ENCODE measurements at places on chromosomes 11 and 22.

GRCh38 chr11:1557904-1558774 lies 13.9 kb downstream of the DUSP8 start:
- DNase-seq = no peak

GRCh38 chr11:70467201-70468085 lies 69.1 kb downstream of the CTTN start:
- peak; percentile 80 for DNase-seq

DNA sequence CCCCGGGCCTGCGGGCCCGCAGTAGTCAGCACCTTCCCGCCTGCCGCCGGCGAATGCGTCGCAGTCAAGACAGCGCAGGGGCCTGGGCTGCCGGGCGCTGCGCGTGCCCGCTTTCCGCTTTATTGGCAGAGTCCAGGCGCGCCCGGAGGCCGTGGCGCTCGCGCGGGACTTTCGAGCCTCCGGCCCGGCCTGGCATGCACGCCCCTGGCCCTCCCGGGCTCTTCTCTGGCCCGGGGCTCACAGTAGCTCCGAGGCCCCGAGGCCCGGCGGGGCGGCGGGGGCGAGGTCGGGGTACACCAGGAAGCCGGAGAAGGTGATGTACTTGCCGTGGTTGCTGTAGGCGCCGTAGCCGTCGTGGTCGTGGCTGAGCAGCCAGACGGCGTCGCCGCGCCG lies 3.1 kb downstream of the FAM180B start:
- DNase-seq = no peak

DNA sequence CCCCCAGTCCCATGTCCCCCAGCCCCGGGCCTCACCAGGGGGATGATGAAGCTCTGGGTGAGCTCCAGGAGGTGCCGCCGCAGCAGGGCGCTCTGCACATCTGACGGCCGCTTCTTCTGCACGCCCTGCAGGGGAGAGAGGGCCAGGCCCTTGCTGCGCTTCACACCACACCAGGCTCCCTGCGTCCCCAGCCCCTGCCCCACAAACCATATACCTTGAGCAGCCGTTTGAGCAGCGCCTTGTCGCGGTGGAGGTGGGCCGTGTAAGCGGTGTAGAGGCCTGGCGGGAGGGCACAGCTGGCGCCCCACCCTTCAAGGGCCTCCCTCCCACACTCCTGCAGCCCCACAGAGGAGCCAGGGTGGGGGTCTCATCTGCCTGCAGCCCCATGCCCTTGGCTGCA lies 6.2 kb upstream of the PLXNB2 start:
- no peak for DNase-seq

GRCh38 chr11:128734103-128734831 lies 40.4 kb downstream of the FLI1 start:
- peak; percentile 51 for DNase-seq

- DNase-seq = no peak
Measured at GRCh38 chr11:78063440-78064181, at the start of gene THRSP. Gene THRSP (plus strand): TSS chr11:78063861. CDS start chr11:78063882, 21 bp downstream.

- DNase-seq = no peak
Measured at GRCh38 chr11:2748061-2748813, 48.4 kb upstream of the KCNQ1OT1 start.

DNA sequence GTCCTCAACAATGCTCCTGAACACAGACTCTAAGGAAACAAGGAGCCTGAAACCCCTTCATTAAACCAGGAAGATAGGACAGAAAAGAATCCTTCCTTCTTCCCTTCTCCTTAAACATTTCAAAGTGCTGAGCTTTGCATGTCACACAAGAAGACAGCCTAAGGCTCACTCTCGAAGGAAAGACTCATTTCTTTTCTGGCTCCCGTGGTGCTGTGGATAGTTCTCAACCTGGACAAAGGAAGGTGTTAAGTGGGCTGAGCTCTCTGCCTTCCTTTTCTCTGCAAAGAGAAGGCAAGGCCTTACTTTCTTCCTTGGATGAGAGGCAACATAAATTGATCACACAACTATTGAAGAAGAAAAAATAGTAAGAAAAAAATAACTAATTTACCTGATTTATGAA lies 452.4 kb upstream of the DDI1 start:
- no peak for DNase-seq

DNA sequence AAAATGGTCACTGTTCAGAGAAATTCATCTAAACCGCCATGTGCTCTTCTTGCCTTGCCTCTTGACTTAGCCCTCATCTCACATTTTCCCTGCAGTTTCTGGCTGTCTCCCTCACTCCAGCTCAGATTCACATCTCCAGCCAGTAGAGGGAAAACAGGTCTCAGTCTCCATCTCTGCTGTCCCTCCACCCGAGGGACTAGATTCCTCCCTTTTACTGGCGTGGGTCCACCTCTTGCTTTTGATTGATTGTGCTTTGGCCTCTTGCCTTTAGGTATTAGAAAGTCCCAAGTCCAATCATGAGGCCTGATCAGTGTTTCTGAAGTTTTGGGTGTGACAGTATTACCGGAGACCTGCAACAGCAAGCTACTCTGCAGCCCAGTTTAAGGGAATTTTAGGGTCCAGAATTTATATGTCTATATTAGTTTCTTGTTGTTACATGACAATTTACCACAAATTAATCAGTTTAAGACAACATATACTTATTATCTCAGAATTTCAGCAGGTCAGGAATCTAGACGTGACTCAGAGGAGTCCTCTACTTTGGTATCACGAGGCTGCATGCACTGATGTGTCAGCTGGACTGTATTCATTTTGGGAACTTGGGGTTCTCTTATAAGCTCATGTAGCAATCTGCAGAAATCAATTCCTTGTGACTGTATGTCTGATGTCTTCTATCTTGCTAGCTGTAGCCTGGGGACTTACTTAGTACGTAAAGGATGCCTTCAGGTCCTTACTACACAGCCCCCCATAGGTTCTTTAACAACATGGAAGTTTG lies 805.2 kb upstream of the CCDC90B start:
- no peak for DNase-seq

Data from activated CD4-positive, alpha-beta T cell treated with anti-CD3 and anti-CD28 coated beads for 36 hours (primary cell).